Lung (tissue), 17 donors: ENCODE measurements at places on chromosomes 3 and 15. TPM values are rescaled to one million over a fixed set of nuclear protein-coding genes. Genes with fewer than 3 reads are reported as not detected.

GRCh38 chr15:72117486-72118016 is 399 bp downstream of the MYO9A start:
- peak; percentile 89 for DNase-seq
- H3K4me3 ChIP-seq = peak overlapping the region; percentile 72
- no peaks in the 10 kb centered on the region for H3K4me1 ChIP-seq
- H3K27ac ChIP-seq = peak overlapping the region; percentile 93
- no peaks in the 10 kb centered on the region for H3K36me3 ChIP-seq
- H3K27me3 ChIP-seq = no peaks in the 10 kb centered on the region

DNA sequence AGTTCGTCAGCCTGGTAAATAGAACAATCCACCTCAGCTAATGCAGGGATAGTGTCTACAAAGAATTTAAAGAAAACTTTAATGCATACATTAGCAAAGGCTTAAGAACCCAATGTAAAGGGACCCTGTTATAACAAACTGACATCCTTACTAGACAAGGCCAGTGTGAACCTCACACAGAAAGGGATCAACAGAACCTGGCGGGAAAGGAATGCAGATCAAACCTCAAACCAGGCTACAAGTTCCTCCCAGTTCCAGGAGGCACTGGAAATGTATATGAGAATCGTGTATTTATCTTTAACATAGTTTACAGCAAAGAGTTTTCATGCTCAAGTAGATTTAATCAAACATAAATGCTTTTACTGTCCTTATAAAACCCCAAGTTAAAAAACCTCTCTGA is 37.6 kb upstream of the ATP11B start:
- no peaks in the 10 kb centered on the region for H3K27me3 ChIP-seq
- no peaks in the 10 kb centered on the region for H3K36me3 ChIP-seq
- H3K4me1 ChIP-seq = peaks cover 2% of the 10 kb centered on the region

The C3orf49 gene
- total RNA-seq = not detected

GRCh38 chr3:5022966-5023776 is 43.9 kb downstream of the BHLHE40 start:
- H3K4me3 ChIP-seq = no peak overlapping the region
- no peak for DNase-seq
- H3K4me1 ChIP-seq = no peaks in the 10 kb centered on the region
- H3K27me3 ChIP-seq = no peaks in the 10 kb centered on the region
- no peaks in the 10 kb centered on the region for H3K36me3 ChIP-seq

The CYP8B1 gene
- 0.09 TPM for total RNA-seq

The GOLGA8M gene
- total RNA-seq = 1.8 TPM

GRCh38 chr3:114892880-114893279 is 254.2 kb downstream of the ZBTB20 start:
- H3K36me3 ChIP-seq = no peaks in the 10 kb centered on the region
- H3K4me1 ChIP-seq = no peaks in the 10 kb centered on the region
- DNase-seq = no peak

The TUBGCP4 gene
- total RNA-seq = 16.5 TPM

GRCh38 chr15:29058903-29059539 is 173.2 kb downstream of the APBA2 start:
- no peaks in the 10 kb centered on the region for H3K27me3 ChIP-seq
- DNase-seq = no peak
- H3K36me3 ChIP-seq = no peaks in the 10 kb centered on the region
- H3K27ac ChIP-seq = no peak overlapping the region
- H3K4me1 ChIP-seq = no peaks in the 10 kb centered on the region
- H3K4me3 ChIP-seq = no peak overlapping the region

- H3K36me3 ChIP-seq = no peaks in the 10 kb centered on the region
- H3K4me1 ChIP-seq = no peaks in the 10 kb centered on the region
- no peak overlapping the region for H3K27ac ChIP-seq
- no peak overlapping the region for H3K4me3 ChIP-seq
- DNase-seq = no peak
- no peaks in the 10 kb centered on the region for H3K27me3 ChIP-seq
Observed at GRCh38 chr3:155554777-155555451, 190.0 kb downstream of the PLCH1 start.
